Activated CD8-positive, alpha-beta memory T cell treated with anti-CD3 and anti-CD28 coated beads for 1 hour (primary cell): ENCODE measurements at places on chromosomes 1 and 21.

DNA sequence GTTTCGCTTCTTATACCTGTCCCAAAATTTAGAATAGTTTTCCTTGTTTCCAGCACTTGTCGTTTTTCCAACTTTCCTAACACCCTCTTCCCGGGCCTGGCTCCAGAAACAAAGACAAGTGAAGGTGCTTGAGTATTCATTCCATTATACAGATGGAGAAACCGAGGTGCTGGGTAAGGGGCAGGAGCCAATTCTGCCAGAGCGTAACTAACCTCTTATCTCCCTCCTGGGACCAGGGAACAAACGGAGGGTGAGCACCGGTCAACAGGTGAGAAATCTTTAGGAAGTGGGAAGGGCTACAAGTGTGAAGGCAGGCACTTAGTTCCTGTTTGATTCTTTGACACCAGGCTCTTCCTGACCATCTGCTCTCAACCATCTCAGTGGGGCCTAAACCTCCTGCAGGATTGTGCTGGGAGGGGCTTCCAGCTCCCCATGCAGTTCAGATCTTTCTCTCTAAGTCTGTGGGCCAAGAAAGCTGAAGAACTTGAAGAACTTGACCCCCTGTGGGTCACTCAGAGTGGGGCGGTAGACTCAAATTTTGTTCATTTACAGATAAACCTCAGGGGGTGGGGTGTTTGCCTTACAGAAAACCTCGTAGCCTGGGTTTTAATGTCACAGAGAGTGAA is 8.7 kb downstream of the PLXNA2 start:
- DNase-seq, result no peak

- DNase-seq, result no peak
These were observed 678.2 kb upstream of the PRMT6 start for GRCh38 chr1:106378261-106378660.

GRCh38 chr1:218991089-218991488 is 182.6 kb upstream of the LYPLAL1 start:
- no peak for DNase-seq

DNA sequence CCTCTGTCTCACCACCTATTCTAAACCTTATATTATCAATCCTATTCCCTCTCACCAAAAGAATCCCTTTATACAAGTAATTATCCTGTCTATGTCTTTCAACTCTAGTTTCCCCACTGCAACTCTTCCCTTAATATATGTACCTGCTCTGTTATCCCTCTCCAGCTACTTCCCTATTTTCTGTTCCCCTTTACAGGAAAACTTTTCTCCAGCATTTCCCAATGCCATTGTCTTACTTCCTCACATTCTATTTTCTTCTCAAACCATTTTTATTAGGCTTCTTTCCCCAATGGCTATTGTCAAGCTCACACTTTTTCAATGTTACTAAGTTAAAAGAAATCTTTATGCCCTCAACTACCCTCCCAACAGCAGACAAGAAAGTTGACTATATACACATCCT is 11.6 kb downstream of the DPYD start:
- no peak for DNase-seq

DNA sequence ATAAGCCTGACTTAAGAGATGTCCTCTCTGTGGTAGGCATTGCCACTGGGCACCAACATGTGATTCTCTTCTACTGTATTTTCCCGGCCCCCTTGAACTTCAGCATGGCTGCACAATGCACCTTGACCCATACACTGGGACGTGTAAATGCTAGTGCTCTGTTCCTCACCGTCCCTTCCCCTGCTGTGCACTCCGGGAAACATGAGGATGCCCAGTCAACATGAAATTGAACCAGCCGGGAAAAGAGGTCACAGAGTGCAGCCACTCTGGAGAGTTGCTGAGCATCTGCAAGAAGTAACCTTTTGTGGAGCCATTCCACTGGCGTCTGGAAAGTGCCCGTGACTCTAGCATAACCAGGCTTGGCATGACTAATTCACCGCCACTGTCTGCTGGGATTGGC is 646.7 kb downstream of the NPHP4 start:
- no peak for DNase-seq

DNA sequence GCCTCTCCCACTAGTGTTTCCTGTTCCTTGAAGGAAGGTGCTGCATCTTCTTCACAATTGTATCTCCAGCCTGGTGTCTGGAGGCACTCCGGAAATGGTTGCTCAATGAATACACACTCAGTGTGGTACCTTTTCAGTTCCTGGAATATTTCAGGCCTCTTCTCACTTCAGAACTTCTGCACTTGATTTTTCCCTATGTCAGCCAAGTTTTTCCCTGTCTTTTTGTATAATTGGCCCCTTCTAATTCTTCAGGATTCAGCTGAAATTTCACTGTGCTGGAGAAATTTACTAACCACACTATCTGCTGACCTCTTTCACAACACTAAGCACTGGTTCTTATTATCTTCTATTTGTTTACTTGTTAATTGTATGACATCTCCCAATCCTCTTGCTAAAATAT is 61.2 kb upstream of the MAP10 start:
- no peak for DNase-seq

- no peak for DNase-seq
These were observed 8.7 kb downstream of the NFASC start for GRCh38 chr1:204879351-204879750.

DNA sequence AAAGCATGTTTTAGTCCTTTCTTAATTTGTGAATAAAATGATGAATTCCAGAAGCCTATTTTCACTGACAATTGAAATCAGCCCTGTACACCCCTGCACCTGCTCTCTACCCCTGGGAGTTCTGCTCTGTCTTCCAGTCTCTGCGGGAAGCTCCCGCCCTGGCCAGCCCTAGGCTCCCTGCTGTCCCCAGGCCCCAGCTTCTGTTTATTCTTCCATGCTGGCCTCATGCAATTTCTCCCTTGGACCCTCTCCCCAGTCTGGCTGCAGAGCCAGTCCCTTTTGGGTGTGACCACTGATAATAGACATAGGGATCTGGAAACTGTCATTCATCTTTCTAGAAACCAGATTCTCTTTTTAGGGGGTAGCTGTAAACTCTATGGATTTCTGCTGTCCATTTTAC is 258.6 kb downstream of the GRIK3 start:
- DNase-seq, result no peak

- no peak for DNase-seq
These were observed 92.9 kb upstream of the TTC39A start for GRCh38 chr1:51423073-51423821.

GRCh38 chr21:44935533-44935927 is 4.3 kb upstream of the SLX9 start:
- DNase-seq, result no peak

DNA sequence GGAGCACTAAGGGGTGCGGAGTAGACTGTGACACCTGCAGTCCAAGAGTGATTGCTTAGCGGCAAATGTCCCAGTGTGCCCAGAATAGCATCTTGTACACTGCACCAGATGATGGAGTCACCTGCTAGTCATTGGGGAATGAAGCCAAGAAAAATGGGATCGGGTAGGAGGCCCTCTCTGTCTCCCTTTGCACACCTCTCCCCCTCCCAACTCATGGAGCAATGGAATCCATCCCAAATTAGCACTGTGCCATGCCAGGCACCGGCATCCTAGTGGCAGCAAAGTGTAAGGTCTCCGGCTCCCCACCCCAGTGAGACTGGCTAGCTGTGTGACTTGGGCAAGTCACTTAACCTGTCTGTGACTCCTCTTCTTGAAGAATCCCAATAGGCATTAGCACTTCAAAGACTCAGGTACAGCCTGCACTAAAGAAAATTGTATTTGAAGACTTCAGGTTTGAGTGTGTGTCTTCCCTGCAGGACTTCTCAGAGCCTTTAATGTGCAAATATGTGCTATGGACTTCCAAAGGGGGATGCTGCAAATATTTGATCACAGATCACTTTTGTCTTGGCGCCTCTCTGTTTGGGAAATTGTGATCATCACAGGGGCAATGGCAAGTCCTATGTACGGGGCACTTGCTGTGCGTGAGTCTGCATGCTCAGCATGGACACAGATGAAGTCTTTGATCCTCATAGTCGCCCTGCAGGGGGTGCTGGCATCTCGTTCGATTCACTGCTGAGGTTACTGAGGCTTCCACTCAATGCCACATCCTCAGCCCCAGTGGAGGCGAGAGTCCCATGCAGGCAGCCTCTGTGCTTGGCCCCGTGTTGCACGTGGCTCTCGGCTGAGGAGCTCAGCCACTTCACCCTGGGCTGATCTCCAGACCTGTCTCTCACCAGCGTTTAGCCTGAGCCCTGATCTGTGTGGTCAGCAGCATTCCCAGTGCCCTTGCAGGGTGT is 272.9 kb upstream of the C1orf174 start:
- DNase-seq, result no peak

DNA sequence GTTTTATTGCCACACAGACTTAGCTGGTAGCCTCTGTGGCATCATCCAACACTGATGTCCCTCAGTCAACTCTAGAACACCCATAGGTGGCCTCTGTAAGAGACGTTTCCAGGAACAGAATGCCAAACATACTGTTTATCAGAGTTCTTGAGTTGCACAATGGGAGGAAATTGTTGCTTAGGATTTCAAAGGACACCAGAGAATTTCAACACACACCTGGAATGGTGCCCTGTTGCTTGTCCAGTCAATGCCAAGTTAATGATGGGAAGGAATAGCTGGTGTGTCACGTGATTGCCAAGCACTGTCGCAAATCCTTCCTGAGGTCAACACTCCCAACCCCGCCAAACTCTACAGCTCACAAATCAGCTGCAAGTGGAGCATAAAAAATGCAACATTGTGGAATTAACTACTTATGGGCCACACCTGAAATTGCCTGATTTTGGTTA is 28.6 kb upstream of the DUSP23 start:
- no peak for DNase-seq
